ENCODE measurements at places on chromosomes 6 and 20. TPM values are rescaled to one million over a fixed set of nuclear protein-coding genes. Genes with fewer than 3 reads are reported as not detected.

- no peak for DNase-seq
Observed at GRCh38 chr20:44886828-44887227, 1.3 kb downstream of the YWHAB start.

DNA sequence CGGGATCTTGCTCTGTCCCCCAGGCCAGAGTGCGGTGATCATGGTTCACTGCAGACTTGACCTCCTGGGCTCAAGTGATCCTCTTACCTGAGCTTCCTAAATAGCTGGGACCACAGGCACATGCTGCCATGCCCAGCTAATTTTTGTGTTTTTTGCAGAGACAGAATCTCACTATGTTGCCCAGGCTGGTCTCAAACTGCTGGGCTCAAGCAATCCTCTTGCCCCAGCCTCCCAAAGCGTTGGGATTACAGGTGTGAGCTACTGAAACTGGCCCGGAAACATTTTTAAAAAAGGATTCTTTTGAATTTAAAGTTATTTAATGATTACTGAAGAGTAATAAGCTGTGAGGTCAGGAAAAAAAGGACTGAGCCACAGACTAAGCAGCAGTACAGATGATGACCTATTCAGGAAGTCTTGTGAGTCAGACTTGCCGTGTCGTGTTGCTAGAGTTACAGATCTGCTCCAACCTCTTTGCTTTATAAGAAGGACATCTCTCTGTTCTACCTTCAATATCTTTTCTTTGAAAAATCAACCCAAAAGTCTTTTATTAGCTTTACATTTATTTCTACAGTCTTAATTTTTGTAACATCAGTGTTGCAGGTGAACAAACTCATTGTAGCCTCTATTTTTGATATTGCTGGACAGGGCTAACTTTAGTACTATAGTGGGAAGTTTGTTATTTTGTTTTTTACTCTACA is 108.7 kb downstream of the NCOA3 start:
- DNase-seq: peak; percentile 80

DNA sequence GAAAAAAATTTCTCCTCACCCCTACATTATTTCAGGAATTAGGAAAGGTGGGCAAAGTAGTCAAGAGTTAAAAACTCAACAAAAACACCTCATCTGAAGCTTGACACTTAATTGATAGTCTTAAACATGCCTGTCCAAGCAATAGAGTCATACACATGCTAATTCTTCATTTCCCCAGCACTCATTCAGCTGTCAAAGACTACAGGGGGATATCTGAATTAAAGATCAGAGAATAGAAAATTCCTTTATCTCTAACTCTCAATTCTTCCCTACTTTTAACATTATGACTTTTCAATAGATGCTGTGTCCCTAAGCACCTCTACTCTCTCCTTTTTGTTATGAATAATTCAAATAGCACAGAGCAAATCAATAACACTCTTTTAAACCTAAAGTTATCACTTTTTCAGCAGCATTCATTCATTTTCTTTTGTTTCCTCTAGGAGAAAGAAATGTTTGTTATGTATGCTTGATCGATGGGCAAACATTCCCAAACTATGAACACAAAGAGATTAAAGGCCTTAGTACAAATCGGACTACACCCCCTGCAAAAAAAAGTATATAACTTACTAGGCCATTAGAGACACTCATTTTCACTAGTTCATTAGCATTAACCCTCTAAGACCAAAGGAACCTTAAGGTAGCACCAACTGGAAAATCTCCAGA is 94.9 kb upstream of the SPTLC3 start:
- DNase-seq: no peak

POU3F2 gene
- total RNA-seq: 0.19 TPM

DNA sequence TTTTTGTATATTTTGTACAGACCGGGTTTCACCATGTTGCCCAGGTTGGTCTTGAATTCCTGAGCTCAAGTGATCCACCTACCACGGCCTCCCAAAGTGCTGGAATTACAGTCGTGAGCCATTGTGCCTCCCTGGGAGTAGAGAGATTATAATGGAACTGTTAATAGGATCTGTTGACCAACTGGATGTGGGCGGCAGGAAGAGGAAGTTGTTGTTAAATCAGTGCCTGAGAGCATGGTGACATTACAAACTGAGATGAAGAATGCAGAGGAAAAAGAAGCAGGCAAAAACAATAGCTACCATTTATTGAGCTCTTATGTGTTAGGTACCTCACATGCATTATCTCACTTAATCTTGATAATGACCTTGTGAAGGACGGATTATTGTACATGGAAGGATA is 9.2 kb upstream of the L3MBTL3 start:
- DNase-seq: no peak

CLPSL1 gene
- total RNA-seq: not detected

GRCh38 chr6:98836025-98836961 is 1.9 kb downstream of the POU3F2 start:
- no peak for DNase-seq

GRCh38 chr6:36662380-36662779 is 16.1 kb upstream of the CDKN1A start:
- DNase-seq: no peak

KCNK15 gene
- not detected for total RNA-seq

- no peak for DNase-seq
Observed at GRCh38 chr6:57183336-57183735, 11.2 kb downstream of the BAG2 start.

GRCh38 chr6:53651205-53651763 is 14.3 kb downstream of the KLHL31 start:
- peak; percentile 60 for DNase-seq

- DNase-seq: no peak
Observed at GRCh38 chr20:47093320-47093966, 198.8 kb downstream of the EYA2 start.

- no peak for DNase-seq
Observed at GRCh38 chr20:24241466-24241865, 228.0 kb upstream of the SYNDIG1 start.

APOBEC2 gene
- not detected for total RNA-seq

DNA sequence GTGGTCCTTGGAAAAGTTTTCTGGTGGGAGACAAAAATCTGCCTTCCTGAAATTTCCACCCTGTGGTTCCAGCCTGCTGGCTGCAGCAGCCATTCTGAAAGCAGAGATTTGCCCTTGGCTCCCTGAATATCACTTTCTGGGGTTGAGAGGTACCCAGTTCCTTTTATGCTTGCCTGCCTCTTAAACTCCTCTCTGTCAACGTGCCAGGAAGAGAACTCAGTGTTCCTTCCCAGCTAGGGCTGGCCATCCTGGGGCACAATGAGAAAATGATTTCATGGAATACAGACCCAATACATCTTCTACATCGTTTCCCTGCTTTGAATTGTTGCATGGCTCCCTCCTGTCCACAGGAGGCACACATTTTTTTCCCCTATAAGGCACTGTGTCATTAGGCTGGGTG is 1.6 kb upstream of the DSN1 start:
- DNase-seq: peak; percentile 9

GRCh38 chr6:34657307-34657978 is 39.1 kb downstream of the ILRUN start:
- peak; percentile 74 for DNase-seq

GRCh38 chr6:132087391-132087790 is 136.2 kb upstream of the CCN2 start:
- DNase-seq: peak; percentile 27

DNA sequence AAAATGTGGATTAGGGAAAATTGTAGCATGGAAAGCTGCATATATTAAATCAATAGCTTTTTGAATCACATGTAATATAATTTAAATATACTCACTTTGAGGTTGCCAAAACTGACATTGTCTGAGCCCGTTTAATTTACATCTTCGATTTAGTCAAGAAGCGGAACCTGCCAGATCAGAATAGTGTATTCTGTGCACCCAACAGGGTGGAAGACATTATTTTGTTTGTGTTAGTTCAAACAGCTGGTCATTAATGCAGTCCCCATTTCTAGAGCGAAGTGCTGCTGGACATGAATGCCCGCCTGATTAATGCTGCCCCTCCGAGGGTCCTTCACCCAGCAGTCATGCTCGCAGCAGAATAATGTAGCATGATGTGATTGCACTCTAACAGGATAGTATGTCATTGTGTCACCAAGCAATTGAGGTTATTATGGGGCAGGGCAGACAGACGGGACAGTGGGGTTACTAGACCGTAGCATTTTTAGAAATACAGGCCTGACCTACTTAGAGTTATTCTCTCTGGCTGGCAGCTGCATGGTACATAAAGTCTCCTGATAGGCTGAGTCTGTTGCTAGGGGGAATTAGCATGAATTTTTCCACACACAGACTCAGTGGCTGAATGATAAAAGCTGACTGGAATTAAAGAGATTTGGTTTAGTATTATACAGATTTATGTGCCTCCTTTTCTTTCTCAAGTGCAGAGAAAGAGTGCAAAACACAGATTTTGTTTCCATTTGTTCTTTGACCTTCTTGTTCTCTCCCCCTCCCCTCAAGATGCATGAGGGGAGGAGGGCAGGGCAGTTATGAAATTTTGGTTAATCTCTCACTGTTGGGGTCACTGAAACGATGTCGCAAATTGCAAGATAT is 147.1 kb downstream of the PRL start:
- DNase-seq: peak; percentile 78

GRCh38 chr6:111713236-111713635 is 107.6 kb upstream of the TRAF3IP2 start:
- no peak for DNase-seq

UNC93A gene
- total RNA-seq: not detected

GRCh38 chr6:167746390-167746907 is 80.3 kb upstream of the AFDN start:
- no peak for DNase-seq

RNF182 gene
- 2.1 TPM for total RNA-seq

DNA sequence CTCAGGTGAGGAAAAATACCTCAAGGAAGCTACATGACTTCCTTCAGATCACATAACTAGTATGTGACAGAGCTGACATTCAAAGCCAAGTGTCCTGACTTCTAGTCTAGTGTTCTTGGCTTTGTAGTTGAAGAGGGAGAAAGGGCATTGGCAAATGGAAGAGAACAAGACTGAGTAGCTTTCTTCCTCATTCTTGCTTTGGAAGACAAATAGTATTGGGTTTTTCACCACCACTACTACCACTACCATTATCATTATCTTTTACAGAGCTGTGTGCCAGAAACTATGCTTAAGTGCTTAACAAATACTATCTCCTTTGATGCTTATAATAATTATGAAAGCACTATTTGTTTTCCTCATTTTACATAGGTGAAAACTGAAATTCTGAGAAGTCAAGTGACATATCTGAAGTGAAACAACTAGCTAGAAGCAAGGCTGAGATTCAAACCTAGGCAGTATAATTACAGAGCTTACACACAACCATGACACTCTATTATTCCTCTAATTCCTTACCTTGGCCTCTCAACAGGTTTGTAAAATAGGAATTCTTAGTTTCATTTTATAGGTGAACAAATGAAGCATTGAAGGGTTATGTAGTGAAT is 6.8 kb downstream of the ACSS2 start:
- no peak for DNase-seq

DNA sequence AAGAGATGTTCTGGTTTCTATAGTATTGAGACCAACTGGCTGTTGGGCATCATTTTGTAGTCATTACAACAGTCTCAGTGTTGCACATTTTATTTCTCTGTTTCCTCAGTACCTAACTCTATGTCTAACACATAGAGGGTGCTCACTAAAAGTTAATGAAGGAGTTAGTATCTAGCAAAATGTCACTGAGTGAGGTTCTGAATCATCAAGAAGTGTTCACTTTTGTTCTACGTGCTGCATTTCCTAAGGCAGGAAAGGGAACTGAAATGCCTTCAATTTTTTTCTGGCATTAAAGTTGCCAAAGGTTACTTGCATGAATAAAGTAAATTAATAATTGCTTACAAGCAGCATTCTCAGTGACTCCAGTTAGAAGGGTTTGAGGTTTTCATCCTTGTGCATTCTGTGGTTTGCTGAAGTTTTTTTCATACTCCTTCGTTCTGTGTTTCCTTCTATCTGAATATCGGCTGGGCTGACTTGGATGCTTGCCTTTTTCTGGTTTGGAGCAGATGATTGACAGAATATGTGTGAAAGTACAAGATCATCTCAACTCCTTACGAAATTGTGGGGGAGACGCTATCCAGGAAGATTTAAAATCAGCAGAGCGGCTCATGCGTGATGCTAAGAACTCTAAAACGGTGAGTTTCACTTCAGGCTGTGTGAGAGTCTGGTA is 114.5 kb upstream of the SCGN start:
- no peak for DNase-seq

GRCh38 chr6:119610265-119610664 is 260.7 kb upstream of the MAN1A1 start:
- no peak for DNase-seq

GRCh38 chr6:3317741-3318211 is 59.0 kb downstream of the PSMG4 start:
- DNase-seq: no peak

- DNase-seq: no peak
Observed at GRCh38 chr6:103729658-103730057, 1130.1 kb downstream of the HACE1 start.

PPP1R14C gene
- not detected for total RNA-seq

GRCh38 chr6:38107073-38107472 is 287.5 kb downstream of the ZFAND3 start:
- DNase-seq: no peak

DNA sequence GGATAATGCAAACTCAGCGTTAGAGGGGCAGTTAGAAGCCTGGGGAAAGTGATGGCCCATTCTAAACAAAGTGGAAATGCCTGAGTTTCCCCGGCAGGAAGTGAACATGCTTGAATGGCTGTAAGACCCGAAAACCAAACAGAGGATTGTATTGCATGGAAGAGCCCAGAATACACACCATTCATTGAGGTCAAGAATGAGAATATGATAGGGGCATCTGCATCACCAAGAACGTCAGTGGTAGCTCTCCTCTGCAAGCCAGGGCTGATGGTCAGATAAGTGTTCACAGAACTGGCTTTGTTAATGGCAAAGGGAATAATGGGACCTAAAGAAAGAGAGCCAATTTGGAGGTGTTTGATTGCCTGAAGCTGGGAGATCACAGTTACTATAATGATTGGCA is 663.4 kb downstream of the KHDRBS2 start:
- DNase-seq: no peak

ACTR5 gene
- 7.3 TPM for total RNA-seq

- DNase-seq: peak; percentile 18
Observed at GRCh38 chr6:25697537-25698340, 45.7 kb downstream of the SCGN start.

DNA sequence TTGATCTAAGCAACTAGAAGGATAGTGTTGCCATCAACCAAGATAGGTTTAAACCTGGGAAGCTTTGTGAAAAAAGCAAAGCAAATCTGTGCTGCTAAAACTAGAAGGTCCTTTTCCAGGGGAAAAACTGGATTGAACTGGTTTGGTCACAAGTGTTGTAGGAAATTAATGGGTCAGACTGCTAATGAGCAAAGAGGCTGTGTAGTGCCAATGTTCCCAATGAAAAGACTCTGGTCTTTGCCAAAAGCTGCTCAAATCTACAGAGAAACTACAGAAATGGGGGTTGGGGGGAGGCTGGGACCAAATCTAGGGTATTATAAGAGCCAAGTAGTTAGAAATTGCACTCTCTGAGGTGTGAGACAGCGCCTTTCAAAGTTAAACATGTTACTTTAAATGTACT is 85.0 kb downstream of the PLCG1 start:
- no peak for DNase-seq

DNA sequence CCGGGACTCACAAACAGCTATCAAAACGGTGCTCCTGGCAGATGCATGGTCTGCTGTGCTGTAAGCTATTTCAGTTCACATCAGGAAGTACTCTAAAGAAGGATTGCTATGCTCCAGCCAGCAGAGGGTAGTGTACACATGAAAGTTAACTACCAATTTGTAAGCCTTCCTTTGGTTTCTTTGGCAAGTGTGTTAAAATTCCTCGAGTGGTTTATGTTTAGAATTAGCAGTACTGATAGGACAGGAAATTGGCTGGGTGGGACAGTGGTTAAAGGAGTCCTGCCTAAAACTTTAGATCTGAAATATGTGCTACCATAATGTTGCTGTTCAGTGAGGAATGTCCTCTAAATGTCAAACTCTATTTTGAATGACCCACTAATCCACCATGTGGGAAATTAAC is 47.4 kb downstream of the TRMT11 start:
- peak; percentile 86 for DNase-seq

SLC16A10 gene
- total RNA-seq: 0.63 TPM

PDYN gene
- not detected for total RNA-seq
